ENCODE measurements at places on chromosomes 4 and X.
A peak's percentile ranks its signal among the peaks of the same experiment; 100 is the strongest.

DNA sequence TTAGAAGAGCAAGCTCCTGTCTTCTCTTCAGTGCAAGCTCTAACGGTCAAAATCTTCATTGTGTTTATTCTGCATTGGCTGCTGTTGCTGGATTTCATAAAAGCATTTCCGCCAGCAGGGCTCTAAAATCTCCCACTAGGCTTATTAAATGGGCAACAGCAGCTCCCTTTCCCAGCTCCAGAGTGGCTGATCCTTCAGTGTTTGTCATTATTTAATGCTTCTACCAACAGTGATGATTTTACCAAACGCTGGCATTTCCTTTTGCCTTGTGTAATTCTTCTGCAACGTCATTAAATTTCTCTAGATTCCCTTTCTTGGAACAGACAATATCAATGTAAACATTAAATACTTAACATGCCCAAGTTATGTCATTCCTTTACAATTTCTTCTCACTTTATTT, 20.1 kb downstream of the SLC7A11 start:
- DNase-seq, result no peak

DNA sequence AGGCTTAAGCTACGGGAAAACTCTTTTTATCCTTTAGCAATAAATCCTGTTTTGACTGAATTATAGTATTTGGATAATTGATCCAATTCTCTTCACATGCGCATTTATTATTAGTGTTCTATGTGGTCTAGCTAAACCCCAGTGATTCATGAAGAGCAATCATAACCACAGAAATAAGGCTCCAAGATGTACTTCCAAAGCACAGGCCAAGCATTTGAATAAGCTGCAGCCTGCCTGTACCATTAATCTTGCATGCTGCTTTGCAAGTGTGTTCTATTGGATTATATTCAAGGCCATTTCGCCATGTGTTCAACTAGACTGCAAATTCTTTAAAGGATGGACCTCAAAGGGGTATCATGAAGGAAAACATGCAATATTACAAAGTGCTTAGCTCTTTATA, 385.2 kb upstream of the FAT1 start:
- DNase-seq, result no peak

- no peak for DNase-seq
Observed at GRCh38 chr4:117771647-117772337, 262.5 kb upstream of the NDST3 start.

DNA sequence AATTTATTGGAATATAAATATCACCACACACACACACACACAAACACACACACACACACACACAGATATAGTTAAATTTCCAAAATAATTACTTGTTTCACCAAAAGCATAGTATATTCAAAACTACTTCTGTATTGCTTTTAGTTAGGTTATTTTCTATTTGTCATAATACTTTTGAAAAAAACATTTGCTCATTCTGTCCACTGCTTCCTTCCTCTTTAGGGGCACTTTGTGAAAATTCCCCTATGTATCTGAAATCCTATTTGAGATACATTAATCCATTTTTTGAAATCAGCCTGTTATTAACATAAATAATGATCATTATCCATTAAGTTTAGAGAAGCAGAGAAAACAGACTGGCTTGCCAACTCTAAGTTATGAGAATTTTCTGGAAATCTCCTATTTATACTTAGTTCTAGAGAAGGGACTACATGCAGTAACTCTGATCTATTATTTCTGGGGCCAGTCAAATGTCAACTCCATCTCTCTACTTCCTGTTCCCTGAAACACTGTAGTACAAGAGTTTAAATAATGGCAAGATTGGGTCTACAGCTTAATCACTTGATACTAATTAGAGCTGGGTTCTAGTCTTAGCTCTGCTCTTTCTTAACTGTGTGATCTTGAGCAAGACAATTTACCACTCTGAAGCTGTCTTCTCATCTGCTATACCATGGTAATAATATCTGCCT, 54.4 kb upstream of the GPR174 start:
- no peak for DNase-seq

DNA sequence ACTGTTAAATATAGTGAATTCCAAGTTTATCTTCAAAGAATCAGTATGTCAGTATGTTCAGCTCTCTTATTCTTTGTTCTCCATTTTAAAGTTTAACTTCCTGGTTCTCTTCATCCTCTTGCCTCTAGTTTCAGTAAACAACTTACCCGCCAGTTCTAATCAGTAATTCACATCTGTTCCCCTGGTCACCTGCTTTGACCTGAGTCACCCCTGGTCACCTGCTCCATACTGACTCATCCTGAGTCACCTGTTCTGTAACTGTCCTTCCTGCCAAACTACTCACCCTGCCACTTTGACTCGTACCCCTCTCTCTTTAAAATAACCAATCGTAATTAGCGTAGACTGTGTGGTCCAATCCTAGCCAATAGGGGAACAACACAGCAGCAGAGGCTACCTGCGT, 992.7 kb upstream of the HS3ST1 start:
- DNase-seq, result no peak

GRCh38 chr4:82715731-82716617, 82.6 kb downstream of the SCD5 start:
- DNase-seq, result no peak

DNA sequence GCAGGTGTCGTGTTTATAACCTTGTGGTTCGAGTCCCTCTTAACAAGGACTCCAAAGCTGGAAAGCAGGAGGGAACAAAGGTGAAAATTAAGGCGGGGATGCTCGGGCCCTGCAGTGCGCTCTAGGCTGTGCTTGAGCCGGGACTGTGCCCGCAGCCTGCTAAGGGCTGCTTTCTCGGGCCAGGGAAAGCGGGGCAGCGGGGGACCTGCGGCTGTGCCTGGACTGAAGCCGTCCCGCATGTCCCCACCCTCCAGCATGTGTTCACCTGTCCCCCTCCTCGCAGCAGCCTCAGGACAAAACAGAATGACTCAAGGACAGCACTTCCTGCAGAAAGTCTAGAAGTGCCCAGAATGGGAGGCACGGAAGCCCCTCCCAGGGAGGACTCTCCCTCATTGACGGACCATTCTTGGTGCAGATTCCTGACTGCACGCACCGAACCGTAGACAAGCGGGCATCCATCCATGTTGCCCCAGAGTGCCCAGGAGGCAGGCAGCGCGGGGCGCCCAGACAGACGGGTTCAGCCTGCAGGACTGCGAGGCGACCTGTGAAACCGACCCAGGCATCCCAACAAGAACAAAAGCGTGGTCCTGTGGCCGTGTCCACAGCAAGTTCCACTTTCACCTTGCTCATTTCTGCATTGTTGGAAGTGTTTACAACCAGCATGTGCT, 342.9 kb downstream of the MAGEB5 start:
- no peak for DNase-seq

- no peak for DNase-seq
Observed at GRCh38 chr4:147821555-147821954, 89.7 kb downstream of the ARHGAP10 start.

GRCh38 chr4:76515975-76516843, 81.2 kb downstream of the SHROOM3 start:
- DNase-seq, result no peak

- DNase-seq, result no peak
Observed at GRCh38 chr4:1330761-1331590, 16.0 kb upstream of the UVSSA start.

GRCh38 chrX:132618810-132619209, 130.0 kb upstream of the MBNL3 start:
- no peak for DNase-seq

DNA sequence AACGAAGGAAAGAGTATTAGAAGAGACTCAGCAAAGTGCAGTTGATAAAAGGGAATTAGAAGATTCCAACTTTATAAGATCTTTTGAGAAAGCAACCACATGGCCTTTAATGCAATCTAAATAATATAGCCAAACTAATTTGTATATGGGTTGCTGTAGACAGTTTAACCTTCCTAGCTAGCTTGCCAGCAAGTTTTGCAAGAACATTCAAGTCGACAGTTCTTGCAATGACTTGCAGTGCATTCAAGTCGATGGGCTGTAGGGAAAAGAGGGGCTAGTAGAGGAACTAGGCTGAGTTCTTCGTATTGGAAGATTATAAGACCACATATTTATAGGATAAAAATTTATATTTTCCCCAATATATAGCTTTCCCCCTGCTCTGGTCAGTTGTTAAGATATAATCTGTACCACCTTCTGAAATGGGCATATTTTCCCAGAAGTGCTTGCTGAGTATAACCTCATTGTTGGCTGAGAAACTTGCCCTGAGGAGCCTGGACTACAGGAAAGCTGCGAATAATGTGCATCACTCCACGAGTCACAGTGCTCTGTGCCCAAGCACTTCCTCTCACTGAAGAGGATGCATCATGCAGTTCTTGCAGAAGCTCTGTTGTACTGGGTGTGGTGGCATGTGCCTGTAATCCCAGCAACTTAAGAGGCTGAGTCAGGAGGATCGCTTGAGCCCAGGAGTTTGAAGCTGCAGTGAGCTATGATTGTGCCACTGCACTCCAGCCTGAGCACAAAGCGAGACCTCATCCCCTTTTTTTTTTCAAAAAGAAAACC, 56.7 kb downstream of the DOCK11 start:
- DNase-seq, result no peak

- no peak for DNase-seq
Observed at GRCh38 chr4:124025428-124025827, 628.8 kb downstream of the SPRY1 start.

DNA sequence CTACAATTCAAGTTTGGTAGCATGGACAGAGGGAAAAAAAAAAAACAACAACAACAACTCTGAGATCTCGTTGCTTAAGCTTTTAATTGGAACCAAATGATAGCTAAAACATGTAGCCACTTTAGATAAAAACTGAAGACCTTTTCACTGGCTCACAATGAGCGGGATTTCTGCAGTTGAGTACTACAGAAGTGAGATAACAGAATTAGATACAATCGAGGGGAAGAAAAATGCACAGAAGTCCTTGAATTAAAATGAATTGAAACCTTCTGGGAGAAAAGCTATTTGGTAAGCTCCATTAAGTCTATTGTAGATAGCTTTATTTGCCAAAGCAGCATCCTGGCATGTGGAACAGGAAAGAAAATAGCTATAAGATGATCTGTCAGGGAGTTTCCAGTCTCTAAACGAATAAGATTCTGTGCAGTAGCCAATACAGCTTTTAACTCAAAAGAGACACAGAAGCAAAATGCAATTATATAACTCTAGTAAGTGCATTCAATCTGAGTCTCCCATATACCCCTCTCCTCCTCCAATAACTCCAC, 248.5 kb downstream of the ENOX2 start:
- DNase-seq, result no peak

- DNase-seq, result no peak
Observed at GRCh38 chr4:113436360-113436759, 325.2 kb downstream of the CAMK2D start.

GRCh38 chr4:9969526-9970398, 51.5 kb downstream of the SLC2A9 start:
- DNase-seq, result peak; percentile 62

DNA sequence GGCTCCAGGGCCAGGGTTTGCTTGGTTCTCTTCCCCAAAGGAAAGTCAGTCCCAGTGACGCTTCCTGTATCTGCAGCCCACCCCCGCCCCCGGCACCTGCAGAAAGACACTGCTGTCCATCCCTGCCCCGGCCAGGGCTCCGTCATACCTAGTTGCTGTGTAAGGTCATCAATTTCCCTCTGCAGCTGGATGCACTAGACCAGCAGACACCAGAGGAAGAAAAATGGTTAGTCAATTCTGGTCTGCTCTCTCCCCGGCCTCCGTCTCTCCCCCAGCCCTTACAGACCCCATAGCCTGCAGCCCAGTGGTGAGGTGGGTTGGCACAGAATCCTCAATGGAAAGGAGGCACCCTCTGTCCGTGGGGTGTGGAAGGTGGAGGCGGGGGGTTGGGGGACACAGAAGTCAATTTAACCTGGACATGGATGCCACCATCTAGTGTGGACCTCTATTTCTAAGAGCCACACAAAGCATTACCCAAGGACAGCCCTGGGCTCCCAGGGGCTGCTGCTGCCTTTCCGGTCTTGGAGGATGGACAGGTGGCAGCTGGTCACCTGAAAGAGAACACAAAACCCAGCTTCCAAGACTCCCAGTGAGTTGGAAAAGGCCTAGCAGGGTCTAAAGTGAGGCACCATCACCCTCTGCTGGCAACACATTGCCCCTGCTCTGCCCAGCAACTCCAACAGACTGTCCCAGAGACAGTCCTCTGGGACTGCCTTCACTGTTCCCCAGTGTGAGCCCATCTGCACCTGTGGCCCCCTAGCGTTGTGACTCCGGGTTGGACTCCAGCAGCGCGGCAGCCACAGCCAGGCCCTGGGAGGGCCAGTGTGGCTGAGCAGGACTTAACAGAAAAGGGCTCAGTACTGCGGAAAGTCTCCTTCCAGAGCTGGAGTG, 40.2 kb upstream of the NHSL2 start:
- DNase-seq, result no peak

Measured in vagina (tissue), 2 donors.